ENCODE measurements at places on chromosomes 16 and 17.

DNA sequence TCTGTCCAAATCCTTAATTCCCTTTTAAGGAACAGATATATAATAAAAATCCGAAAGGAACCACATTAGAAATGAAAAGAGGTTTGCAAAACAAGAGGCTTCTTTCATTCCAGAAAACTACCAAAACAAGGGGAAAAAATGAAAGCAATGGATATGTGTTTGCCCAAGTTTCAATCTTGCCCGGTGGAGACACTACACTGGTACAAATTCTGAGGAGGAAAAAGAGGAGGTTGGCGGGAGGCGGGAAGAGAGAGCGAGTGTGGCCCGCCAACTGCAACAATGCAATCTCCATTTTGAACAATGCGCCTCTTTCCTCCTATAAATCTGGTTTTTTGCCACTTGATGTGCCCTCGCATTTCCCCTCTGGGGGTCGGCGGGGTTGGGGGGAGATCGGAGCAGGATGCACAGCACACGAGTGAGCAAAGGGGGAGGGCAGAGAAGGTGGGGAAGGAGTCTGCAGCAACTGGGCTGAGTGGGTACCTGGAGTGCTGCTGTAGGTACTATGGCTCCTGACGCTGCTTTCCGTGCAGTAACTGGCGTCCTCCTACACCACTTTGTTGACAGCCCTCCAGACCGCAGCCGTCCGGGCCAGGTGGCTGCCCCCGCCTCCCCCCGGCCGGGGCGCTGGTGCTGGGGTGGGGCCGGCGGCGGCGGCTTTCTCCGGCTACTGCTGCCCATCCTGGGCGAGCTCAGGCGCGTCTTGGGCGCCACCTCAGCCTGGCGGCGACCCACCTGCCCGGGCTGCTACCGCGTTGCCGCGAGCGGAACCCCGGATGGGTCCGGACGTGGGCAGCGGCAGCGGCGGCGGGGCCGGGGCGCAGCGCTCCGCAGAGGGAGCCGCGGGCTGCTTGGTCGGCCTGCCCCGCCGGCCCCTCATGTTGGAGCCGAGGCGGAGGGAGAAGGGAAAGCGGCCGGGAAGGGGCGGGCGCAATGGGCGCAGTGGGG lies 93.8 kb upstream of the PLEKHM1 start:
- peak; percentile 72 for DNase-seq

DNA sequence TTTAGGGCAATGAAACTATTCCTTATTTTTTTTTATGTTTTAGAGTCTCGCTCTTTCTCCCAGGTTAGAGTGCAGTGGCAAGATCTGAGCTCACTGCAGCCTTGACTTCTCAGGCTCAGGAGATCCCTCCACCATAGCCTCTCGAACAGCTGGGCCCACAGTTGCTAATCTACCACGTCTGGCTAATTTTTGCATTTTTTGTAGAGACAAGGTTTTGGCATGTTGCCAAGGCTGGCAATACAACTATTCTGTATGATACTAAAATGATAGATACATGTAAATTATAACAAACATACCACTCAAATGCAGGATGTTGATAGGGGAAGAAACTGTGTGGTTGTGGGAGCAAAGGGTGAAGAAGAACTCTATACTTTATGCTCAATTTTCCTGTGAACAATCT lies 401.3 kb downstream of the ZFHX3 start:
- DNase-seq, result no peak

DNA sequence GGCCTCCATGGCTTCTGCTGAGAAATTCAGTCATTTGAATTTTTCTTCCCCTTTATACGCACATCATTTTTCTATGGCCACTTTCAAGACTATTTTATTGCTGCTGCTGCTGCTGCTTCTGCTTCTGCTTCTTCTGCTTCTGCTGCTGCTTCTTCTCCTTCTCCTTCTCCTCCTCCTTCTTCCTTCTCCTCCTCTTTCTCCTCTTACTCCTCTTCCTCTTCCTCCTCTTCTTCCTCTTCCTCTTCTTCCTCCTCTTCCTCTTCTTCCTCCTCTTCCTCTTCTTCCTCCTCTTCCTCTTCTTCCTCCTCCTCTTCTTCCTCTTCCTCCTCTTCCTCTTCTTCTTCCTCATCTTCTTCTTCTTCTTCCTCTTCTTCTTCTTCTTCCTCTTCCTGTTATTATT lies 22.4 kb downstream of the CPD start:
- no peak for DNase-seq

GRCh38 chr17:37766971-37767370 lies 22.1 kb upstream of the HNF1B start:
- DNase-seq, result no peak

DNA sequence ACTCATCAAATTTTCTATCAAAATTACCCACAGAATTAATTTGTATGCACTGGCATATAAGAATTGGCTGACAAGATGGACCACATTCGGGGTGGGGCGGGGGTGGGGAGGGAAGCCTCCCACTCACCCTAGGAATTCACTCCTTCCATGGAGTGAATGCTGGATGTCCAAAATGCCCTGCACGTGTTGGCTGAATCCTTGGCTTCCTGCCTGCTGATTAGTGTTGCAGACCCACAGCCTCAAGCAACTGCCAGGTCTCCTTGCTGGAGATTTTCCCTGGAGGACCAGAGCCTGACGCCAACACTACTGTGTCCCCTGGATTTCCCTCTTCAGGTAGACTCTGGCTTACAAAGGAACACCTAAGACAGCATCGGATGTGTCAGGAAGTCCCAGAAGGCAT lies 575.7 kb upstream of the CDH11 start:
- DNase-seq, result no peak

DNA sequence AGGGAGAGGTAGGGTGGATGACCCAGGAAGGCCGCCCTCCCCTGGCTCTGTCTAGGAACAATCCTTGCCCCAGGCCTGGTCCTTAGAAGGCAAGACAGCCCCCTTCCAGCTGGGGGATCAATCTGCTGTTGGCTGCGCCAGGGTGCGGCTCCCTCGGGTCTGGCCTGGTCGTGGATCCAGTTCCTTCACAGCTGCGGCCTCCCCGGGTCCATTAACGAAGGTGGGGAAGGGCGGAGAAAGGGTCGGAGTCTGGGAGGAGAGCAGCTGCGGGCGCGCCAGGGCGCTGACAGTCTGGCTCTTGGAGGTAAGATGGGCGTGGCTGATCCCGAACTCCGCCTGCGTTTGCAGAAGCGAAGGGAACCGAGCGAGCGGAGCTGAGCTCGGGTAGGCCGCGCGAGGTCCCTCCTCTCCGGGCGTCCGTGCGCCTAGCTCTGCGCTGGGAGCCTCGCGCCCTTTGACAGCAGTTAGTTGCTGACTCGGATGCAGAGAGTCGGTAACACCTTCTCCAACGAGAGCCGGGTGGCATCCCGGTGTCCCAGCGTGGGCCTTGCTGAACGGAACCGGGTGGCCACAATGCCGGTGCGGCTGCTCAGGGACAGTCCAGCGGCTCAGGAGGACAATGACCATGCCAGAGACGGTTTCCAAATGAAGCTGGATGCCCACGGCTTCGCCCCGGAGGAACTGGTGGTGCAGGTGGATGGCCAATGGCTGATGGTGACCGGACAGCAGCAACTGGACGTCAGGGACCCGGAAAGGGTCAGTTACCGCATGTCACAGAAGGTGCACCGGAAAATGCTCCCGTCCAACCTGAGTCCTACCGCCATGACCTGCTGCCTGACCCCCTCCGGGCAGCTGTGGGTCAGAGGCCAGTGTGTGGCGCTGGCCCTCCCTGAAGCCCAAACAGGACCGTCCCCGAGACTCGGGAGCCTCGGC lies at the start of gene HSPB9:
Gene HSPB9 (plus strand): TSS at position 434 of the 933 bp plus-strand sequence. CDS start 47 bp downstream, at position 481.
- no peak for DNase-seq
